Thyroid gland (tissue), 4 donors: ENCODE measurements at places on chromosomes 13 and 19. TPM values are rescaled to one million over a fixed set of nuclear protein-coding genes. Genes with fewer than 3 reads are reported as not detected.

The FUT1 gene
- total RNA-seq, result 1.7 TPM

DNA sequence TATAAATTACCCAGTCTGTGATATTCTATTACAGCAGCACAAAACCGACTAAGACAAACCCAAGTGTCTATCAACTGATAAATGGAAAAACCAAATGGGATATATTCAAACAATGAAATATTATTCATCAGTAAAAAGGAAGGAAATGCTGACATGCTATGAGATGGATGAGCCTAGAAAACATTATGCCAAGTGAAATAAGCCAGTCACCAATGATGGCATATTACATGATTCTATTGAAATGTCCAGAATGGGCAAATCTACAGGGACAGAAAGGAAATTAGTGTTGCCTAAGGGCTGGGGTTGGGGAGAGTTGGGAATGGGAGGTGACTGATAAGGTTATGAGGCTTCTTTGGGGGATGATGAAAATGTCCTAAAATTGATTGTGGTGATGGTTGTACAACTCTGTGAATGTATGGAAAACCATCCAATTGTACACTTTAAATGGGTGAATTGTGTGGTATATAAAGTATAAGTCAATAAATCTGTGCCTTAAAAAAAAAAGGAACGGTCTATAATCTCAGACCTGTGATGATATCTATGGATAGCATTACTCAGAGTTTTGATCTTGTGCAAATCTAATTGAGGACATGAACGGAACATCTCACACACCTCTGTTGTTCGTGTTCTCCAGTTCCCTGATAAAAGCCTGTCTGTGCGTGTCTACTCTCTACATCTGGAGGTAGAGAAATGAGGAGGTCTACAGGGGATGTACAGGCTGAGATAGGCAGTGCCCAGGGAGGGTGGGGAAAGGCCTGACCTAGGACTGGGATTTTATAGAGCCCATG is 49.0 kb downstream of the TNFRSF19 start:
- DNase-seq, result no peak

The ZNF571 gene
- 10.7 TPM for total RNA-seq

The KLK11 gene
- total RNA-seq, result 0.40 TPM

GRCh38 chr19:49507803-49508494 is 4.5 kb upstream of the FCGRT start:
- DNase-seq, result no peak

The MYO1F gene
- total RNA-seq, result 5.2 TPM

DNA sequence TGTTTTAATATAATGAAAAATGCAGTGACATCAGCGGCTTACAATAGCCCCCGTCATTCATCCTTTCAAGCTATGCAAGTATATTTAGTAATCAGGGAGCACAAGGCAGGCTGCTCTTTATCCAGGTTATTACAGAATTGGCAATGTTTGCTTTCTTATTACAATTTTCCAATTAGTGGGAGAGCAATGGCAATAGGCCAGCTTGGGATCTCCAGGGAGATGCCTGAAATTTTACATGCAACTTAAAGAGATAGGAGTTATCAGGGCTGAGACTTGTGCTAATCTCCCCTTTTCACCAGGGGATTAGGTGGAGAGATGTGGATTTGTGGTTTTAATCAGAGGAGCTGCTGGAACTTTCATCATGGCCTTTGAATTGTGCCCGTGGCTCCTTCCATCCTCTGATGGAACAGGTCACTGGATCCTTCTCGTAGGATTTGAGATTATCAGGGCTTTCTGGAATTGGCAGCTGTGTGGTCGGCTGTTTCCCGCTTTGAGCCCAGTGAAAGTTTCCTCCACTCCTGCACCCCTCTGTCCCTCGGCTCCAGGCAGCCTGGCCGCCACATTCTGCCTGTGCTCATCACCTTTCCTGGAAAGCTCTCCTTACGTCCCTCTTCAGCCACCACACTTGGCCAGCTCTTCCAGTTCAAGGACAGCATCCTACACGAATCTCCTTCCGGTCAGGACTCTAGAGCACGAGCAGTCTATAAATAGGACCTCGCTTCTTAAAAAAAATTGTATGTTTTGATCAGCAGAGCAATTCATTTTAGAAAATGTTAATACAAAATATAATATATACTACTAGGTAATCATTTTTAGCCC is 47.0 kb downstream of the CBY2 start:
- DNase-seq, result no peak

The CCL25 gene
- not detected for total RNA-seq

The HOMER3 gene
- 67.2 TPM for total RNA-seq

- DNase-seq, result no peak
These were observed 10.2 kb upstream of the CARM1 start for GRCh38 chr19:10861103-10861651.

- DNase-seq, result peak; percentile 57
These were observed 568 bp downstream of the ATP11A start for GRCh38 chr13:112690283-112690929.

The TGFBR3L gene
- total RNA-seq, result not detected

GRCh38 chr19:7883796-7884570 is 4.3 kb upstream of the LRRC8E start:
- no peak for DNase-seq

- DNase-seq, result no peak
These were observed 6.0 kb upstream of the SULT2A1 start for GRCh38 chr19:47891923-47892666.

DNA sequence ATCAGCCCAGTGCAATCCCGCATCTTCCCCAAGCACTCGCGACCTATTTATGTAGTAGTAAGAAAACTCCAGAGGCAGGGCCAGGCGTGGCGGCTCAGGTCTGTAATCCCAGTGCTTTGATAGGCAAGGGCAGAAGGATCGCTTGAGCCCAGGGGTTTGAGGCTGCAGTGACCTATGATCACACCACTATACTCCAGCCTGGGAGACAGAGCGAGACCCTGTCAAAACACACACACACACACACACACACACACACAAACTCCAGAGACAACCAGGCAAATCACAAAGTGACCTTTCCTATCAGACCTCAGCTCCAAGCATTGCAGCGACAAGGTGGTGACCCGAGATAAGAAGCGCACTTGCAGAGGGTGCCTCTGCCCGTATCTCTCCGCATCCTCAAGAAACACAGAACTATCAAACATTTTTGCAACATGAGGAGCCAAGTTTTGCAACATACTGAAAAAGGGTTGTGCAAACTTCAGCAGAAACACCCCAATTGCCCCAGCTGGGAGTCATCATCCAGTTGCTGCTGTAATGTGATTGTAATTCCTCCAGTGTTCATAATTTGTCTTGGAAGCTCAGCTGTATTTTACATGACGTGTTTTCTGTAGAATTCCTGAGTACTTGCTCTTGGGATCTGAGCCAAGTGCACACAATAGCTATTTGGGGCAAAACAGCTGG is 8.7 kb upstream of the KLF2 start:
- no peak for DNase-seq

The GPR42 gene
- not detected for total RNA-seq

DNA sequence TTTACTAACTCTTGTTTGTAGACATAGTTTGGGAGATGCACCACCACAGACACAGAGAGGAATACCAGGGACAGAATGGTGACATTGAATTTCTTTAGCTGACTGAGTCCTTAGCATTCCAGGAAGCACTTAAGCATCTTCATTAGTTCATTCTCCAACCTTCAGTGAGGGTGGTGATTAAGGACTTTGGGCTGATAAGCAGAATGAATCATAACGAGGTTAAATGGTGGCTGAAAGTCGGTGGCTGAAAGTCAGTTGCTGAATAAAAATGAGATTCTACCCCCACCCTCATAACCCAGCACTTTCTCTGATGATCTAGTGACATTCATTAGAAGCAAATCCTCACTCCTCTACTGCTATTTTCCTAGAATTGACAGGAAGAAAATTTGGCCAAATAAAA is 10.6 kb downstream of the PCDH8 start:
- no peak for DNase-seq

DNA sequence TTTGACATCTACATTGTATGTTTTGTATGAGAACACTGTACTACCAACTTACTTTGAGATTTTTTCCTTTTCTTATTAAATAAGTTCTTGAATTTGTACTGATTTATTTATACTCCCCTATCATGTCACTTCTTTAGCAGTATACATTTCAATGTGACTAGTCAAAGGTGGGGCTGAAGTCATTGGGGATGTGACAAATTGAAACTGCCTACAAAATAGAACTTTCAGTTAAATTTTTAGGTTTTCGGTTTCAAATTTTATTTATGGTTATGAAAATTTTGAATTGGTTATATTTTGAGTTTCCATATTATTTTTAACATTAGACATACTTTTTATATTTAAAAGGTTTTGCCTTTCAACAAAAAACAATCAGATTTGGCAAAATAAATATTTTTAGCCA is 221.6 kb downstream of the NBEA start:
- DNase-seq, result no peak
